Osteocyte (in vitro differentiated cells): ENCODE measurements at places on chromosomes 12 and 14. TPM values are rescaled to one million over a fixed set of nuclear protein-coding genes. Genes with fewer than 3 reads are reported as not detected.

DNA sequence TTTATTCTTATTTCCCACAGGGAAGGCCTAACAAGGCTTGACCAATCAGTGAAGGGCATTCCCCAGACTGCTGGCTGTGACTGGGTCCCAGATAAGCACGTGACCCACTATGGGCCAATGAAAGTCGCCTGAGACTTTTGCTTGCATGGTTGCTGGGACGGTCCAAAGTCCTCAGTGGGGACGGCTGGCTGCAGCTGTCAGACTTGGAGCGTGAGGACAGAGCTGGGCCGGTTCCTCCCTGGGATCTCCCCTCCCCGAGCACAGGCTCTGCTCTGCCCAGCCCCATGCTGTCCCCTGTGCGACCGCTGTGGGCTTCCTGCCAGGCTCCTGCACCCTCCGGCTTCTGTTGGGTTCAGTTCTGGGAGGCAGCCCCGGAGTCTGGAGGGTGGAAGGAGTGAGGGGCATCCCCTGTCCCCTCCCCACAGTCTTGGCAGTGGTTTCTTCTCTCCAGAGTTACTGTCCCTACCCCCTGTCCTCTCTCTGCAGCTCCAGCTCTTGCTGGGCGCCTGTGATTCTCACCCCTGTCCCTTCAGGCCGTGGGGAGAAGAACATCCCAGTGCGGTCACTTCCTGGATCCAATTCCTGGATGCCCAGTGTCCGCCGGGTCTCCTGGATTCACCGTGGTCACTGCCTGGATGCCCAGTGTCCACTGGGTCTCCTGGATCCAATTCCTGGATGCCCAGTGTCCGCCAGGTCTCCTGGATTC lies 50.1 kb downstream of the GALNT9 start:
- H3K4me3 ChIP-seq: no peak overlapping the region
- H3K36me3 ChIP-seq: no peaks in the 10 kb centered on the region

DNA sequence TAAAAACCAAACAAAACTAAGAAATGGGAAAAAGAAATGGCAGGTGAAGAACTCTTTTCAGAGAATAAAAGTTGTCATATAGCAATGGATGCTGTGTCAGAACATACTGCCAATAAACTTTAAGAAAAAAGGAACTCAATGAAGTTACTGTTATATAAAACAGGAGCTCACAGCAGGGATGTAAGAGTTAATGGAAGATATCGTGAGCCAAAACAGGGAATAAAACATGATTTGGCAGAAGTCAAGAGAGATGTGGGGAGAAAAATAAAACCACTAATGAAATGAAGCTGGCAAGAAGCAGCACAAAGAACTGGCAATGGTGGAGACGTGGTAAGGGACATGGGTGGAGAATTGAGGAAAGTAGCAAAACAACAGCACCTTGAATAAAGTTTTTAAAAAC lies 61.0 kb downstream of the TAOK3 start:
- H3K27ac ChIP-seq: no peak overlapping the region
- no peaks in the 10 kb centered on the region for H3K36me3 ChIP-seq
- no peak for DNase-seq
- H3K27me3 ChIP-seq: no peaks in the 10 kb centered on the region
- H3K4me3 ChIP-seq: no peak overlapping the region

GRCh38 chr12:65685514-65685913 lies 138.8 kb upstream of the HMGA2 start:
- peaks cover 2% of the 10 kb centered on the region for H3K36me3 ChIP-seq
- no peak overlapping the region for H3K27ac ChIP-seq
- H3K4me1 ChIP-seq: no peaks in the 10 kb centered on the region
- DNase-seq: no peak
- no peaks in the 10 kb centered on the region for H3K27me3 ChIP-seq

GRCh38 chr12:90163975-90164374 lies 455.3 kb upstream of the ATP2B1 start:
- no peaks in the 10 kb centered on the region for H3K4me1 ChIP-seq
- no peaks in the 10 kb centered on the region for H3K36me3 ChIP-seq
- DNase-seq: no peak
- H3K27me3 ChIP-seq: peaks cover 2% of the 10 kb centered on the region

The GYS2 gene
- 0.10 TPM in 1 of 2 replicates, not detected in the other for total RNA-seq

- peak overlapping the region; percentile 93 for H3K27ac ChIP-seq
- no peaks in the 10 kb centered on the region for H3K36me3 ChIP-seq
- H3K4me3 ChIP-seq: no peak overlapping the region
- no peaks in the 10 kb centered on the region for H3K27me3 ChIP-seq
These were observed 80.0 kb downstream of the BTG1 start for GRCh38 chr12:92065639-92066038.

The LIN7A gene
- total RNA-seq: 26.7 and 27.7 TPM in 2 replicates

DNA sequence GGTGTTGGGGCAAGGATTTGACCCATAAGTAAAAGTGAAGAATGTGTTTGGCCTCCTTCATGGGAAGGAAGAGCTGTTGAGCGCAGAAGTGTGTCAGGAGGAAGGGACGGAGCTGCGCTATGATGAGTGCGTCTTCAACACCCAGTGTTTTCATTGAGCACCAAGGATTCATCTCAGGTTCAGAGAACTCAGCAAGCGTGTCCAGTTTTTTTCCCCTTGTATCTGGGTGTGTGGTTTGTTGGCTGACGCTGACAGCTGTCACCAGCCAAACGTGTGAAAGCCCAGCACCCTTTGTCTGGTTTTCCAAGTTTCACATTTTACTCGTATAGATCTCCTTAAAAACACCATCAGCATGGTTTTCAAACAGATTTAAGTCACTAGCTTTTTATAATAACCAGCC lies 12.3 kb downstream of the EP400 start:
- peak; percentile 44 for DNase-seq
- no peaks in the 10 kb centered on the region for H3K27me3 ChIP-seq
- H3K4me1 ChIP-seq: peaks cover 30% of the 10 kb centered on the region
- peaks cover 15% of the 10 kb centered on the region for H3K36me3 ChIP-seq
- no peak overlapping the region for H3K27ac ChIP-seq

DNA sequence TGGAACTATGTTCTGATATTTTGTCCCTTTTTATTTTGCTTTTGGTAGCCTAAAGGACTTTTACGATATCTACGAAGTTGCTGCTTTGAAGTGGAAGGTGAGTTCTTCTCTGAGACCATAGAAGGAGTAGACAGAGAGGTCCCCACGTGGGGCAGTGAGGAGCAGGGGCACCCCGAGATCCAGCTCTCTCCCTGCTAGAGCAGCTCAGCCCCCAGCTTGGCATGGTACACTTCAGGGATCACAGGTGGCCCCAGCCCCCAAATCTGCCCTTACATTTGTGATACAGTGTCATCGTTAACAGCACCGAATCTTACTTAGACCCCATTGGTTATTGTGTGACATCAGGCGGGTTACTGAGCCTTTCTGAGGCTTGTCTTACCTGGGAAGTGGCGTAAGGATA lies 56.8 kb downstream of the SLC8B1 start:
- peak overlapping the region; percentile 28 for H3K27ac ChIP-seq
- no peaks in the 10 kb centered on the region for H3K27me3 ChIP-seq
- peaks cover 26% of the 10 kb centered on the region for H3K36me3 ChIP-seq
- DNase-seq: no peak

- no peak for DNase-seq
- H3K4me1 ChIP-seq: no peaks in the 10 kb centered on the region
- H3K4me3 ChIP-seq: no peak overlapping the region
- H3K27me3 ChIP-seq: no peaks in the 10 kb centered on the region
- no peaks in the 10 kb centered on the region for H3K36me3 ChIP-seq
These were observed 73.6 kb downstream of the PTPRQ start for GRCh38 chr12:80517655-80518054.

- H3K27me3 ChIP-seq: no peaks in the 10 kb centered on the region
- peak; percentile 92 for DNase-seq
- peaks cover 49% of the 10 kb centered on the region for H3K4me1 ChIP-seq
- H3K4me3 ChIP-seq: peak overlapping the region; percentile 7
These were observed 657.5 kb upstream of the TBX3 start for GRCh38 chr12:115341442-115341841.

The LRRC9 gene
- total RNA-seq: not detected in 2 replicates

The ACSM4 gene
- total RNA-seq: not detected in 2 replicates

- no peak overlapping the region for H3K4me3 ChIP-seq
- no peak for DNase-seq
- no peaks in the 10 kb centered on the region for H3K4me1 ChIP-seq
- no peaks in the 10 kb centered on the region for H3K36me3 ChIP-seq
- H3K27ac ChIP-seq: no peak overlapping the region
- H3K27me3 ChIP-seq: peaks cover 14% of the 10 kb centered on the region
These were observed 67.3 kb upstream of the HOXC13 start for GRCh38 chr12:53871367-53871766.

- DNase-seq: no peak
- H3K4me3 ChIP-seq: peak overlapping the region; percentile 59
- H3K27ac ChIP-seq: peak overlapping the region; percentile 97
- no peaks in the 10 kb centered on the region for H3K36me3 ChIP-seq
- H3K27me3 ChIP-seq: no peaks in the 10 kb centered on the region
- H3K4me1 ChIP-seq: peaks cover 49% of the 10 kb centered on the region
These were observed 108.5 kb downstream of the ARF6 start for GRCh38 chr14:50001151-50001998.

DNA sequence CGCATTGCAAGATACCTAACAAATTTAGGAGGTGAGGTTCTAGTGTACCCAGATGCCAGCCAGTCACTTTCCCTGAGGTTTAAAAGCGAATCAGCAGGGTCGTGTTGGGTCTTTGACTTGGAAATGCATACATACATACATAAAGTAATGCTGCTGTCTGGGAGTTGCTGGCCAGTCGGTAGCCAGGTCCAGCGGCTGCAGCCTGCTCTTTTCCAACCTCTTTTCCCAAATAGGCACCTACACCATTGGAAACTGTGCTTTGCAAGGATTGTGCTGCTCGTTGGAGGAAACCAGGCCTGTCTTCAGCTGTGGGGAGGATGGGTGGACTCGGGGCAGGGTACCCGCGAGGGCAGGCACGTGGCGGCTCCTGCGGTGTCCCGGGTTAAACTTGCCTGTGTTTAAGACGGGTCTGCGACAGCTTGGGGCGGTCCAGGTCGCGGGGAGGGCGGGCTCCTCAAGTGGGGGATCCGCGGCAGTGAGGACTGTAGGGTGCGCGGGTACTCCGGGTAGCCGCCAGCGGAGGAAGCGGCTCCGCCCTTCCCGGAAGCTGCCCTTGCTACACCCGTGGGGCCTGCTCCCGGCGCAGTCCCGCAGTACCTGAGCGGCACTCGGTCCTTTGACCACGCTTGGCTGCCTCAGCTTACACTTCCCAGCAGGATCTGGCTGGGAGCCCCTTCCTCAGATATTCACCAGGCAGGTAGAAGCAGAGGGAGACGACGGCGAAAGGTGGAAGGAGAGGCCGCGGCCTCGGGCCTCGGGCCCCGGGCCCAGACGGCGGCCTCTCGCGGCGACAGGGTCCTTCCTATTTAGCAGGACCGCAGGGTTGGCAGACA lies 2.7 kb downstream of the TTC6 start:
- H3K4me1 ChIP-seq: peaks cover 45% of the 10 kb centered on the region
- H3K4me3 ChIP-seq: peak overlapping the region; percentile 35
- no peaks in the 10 kb centered on the region for H3K36me3 ChIP-seq

DNA sequence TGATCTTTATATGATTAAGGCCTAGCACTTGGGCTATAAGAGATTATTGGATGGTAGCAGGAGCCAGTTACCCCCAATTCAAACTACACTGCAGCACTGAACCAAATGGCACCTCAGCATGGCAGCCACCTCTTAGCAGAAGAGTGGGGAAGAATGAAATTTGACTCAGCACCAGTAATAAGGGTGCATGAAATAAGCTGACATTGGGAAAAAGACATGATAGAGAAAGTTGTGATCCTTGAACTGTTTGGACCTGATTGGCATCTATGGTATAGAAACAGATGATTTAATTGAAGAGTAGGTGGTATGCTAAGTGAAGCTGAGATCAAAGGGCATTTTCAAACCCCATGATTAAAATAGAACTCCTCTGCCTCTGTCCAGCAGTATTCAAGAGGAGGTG lies 389.5 kb downstream of the FOXG1 start:
- no peak overlapping the region for H3K4me3 ChIP-seq
- H3K27ac ChIP-seq: no peak overlapping the region
- no peak for DNase-seq
- H3K27me3 ChIP-seq: no peaks in the 10 kb centered on the region
- no peaks in the 10 kb centered on the region for H3K36me3 ChIP-seq

GRCh38 chr14:68987653-68988036 lies 8.5 kb upstream of the ACTN1 start:
- H3K4me1 ChIP-seq: peaks cover 4% of the 10 kb centered on the region
- H3K27me3 ChIP-seq: no peaks in the 10 kb centered on the region
- no peak overlapping the region for H3K27ac ChIP-seq
- no peaks in the 10 kb centered on the region for H3K36me3 ChIP-seq

GRCh38 chr12:8697120-8697475 lies 693 bp upstream of the RIMKLB start:
- H3K36me3 ChIP-seq: no peaks in the 10 kb centered on the region
- no peaks in the 10 kb centered on the region for H3K27me3 ChIP-seq
- peak overlapping the region; percentile 90 for H3K27ac ChIP-seq
- H3K4me3 ChIP-seq: peak overlapping the region; percentile 94
- no peak for DNase-seq

The PTPRO gene
- 0.75 and 1.8 TPM in 2 replicates for total RNA-seq

- no peaks in the 10 kb centered on the region for H3K27me3 ChIP-seq
- H3K36me3 ChIP-seq: peaks cover 3% of the 10 kb centered on the region
- peaks cover 5% of the 10 kb centered on the region for H3K4me1 ChIP-seq
These were observed 13.5 kb upstream of the EML1 start for GRCh38 chr14:99779751-99780150.

The HCAR1 gene
- total RNA-seq: 0.21 and 0.37 TPM in 2 replicates

The PLEKHH1 gene
- total RNA-seq: 0.50 and 1.0 TPM in 2 replicates

DNA sequence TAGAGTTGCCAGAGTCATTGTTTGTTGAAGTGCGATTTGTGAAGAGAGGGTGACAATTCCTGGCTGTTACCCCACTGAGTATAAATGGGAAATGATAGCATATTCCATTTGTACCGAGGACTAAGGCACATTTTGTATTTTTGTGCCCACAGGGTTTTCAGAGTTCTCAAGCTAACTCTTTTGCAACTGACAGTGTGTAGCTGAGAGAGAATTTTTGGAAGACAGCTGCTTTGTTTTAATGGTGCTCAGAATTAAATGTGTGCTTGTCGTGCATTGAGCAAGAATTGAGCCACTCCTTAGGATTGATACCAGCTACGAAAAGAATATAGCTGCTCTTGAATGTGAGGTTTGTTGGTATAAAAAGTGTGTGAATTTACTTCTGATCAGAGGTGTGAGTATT lies 21.7 kb downstream of the ANKRD13A start:
- H3K4me1 ChIP-seq: no peaks in the 10 kb centered on the region
- H3K27me3 ChIP-seq: no peaks in the 10 kb centered on the region

The SLC10A1 gene
- not detected in 2 replicates for total RNA-seq

GRCh38 chr12:52217223-52217622 lies 15.8 kb upstream of the KRT7 start:
- DNase-seq: no peak
- no peak overlapping the region for H3K4me3 ChIP-seq
- no peaks in the 10 kb centered on the region for H3K27me3 ChIP-seq
- no peaks in the 10 kb centered on the region for H3K36me3 ChIP-seq
- no peak overlapping the region for H3K27ac ChIP-seq
- peaks cover 40% of the 10 kb centered on the region for H3K4me1 ChIP-seq

The GPR65 gene
- total RNA-seq: not detected in 2 replicates

The CBLN3 gene
- total RNA-seq: 5.5 and 6.1 TPM in 2 replicates

- no peak overlapping the region for H3K27ac ChIP-seq
- peaks cover 6% of the 10 kb centered on the region for H3K36me3 ChIP-seq
- DNase-seq: peak; percentile 81
- H3K27me3 ChIP-seq: no peaks in the 10 kb centered on the region
- no peak overlapping the region for H3K4me3 ChIP-seq
- H3K4me1 ChIP-seq: no peaks in the 10 kb centered on the region
These were observed 383.3 kb downstream of the ALG10 start for GRCh38 chr12:34405286-34406227.

The STXBP6 gene
- total RNA-seq: 6.4 and 7.0 TPM in 2 replicates
